NK-92 treated with Interleukin-12 subunit alpha and Interleukin-12 subunit beta, amount 100 ng/mL, for 24 hours (cell line): ENCODE measurements at places on chromosomes 12 and 14.

GRCh38 chr14:96757456-96757855 lies 39.7 kb upstream of the VRK1 start:
- no peak for DNase-seq

GRCh38 chr12:6552140-6552551 lies 3.7 kb downstream of the IFFO1 start:
- no peak for DNase-seq

GRCh38 chr14:74616507-74616906 lies 4.5 kb upstream of the LTBP2 start:
- DNase-seq = peak; percentile 13

DNA sequence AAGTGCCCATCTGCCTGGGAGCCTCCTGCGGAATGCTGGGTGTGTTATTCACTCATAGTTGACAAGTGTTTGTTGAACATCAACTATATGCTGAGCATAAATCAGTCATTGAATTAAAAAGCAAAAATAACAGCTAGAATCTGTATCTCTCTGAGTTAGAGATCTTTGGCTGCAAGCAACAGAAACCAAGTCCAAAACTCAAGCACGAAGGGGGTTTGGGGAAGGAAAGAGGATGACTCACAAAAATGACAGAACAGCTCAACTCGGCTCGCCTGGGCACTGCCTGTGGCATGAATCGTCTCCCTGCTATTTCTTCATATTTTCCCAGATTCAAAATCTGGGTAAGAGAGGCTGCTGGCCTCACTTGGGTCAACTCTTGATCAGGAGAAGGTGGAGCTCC lies 72.6 kb upstream of the NCOR2 start:
- no peak for DNase-seq

GRCh38 chr14:22966783-22967269 lies 9.9 kb upstream of the HAUS4 start:
- DNase-seq = no peak

- DNase-seq = peak; percentile 67
Measured at GRCh38 chr12:53207042-53207441, at the start of gene ITGB7. Gene ITGB7 (minus strand): TSS chr12:53207251. CDS start chr12:53200443, 6,808 bp downstream.

GRCh38 chr14:33948145-33948868 lies 2.6 kb downstream of the EGLN3 start:
- no peak for DNase-seq

DNA sequence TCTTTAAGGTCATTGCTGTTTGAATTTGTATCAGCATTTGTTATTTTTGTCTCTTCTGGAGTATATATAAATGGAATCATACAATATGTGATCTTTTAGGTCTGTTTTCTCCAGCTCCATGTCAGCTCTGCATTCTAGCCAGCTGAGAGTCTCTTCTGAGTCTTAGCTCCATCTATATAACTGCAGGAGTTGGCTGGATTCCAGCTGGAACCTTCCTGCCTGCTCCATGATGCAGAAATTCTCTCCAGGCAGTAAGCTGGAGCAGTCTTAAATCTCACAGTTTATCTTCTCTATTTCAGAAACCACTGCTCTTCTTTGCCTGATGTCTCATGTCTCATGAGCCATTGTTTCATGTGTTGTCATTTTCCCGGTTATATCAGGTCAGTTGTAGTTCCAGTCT lies 827.6 kb downstream of the NRXN3 start:
- DNase-seq = no peak

DNA sequence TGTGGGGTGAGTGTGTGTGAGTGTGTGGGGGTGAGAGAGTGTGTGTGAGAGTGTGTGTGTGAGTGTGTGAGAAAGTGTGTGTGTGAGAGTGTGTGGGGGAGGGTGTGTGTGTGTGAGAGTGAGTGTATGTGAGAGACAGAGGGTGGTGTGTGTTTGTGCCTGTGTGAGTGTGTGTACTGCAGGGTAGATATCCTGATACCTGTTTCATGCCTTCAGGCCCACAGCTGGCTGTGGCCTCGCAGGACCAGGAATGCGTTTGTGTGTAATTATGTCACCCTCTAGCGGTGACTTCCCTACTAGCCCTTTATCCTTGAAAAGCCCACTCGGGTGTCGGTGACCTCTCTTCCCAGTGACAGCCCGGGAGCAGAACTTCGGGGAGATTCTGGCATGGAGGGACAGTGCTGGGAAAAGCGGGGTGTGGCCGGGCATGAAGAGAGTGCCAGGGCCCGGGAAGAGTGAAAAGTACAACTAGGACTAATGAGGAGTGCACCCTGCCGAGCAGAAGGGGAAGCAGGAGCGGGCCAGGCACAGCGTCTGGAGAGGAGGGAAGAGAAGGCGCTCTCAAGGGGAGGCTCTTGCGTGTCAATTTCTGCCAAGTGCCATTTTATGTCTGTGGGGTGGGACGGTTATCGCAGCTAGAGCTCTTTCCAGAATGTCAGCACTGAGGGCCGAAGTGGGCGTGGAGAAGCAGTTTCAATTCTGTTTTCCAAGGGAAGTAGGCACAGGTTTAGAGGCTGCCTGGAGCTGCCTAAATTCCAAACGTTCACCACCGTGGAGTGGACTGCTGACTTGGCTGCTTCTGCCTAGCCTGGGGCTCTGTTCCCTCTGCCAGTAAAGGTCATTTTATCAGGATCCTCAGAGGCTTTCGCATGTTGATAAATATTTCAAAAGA lies 11.0 kb upstream of the FBXL14 start:
- no peak for DNase-seq

DNA sequence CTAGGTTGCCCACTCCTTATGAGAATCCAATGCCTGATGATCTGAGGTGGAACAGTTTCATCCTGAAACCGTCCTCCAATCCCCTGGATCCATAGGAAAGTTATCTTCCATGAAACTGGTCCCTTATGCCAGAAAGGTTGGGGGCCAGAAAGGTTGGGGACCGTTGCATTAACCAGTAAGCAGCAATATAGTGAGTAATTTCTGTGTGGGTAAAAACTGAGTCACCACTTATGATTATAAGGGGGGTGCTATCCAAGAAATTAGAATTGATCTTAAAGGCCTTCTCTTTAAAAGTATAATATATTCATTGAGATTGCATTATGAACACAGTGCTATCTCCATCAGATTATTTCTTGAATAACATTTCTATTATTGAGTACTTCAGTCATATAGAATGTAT lies 97.2 kb downstream of the PCNX1 start:
- DNase-seq = no peak

DNA sequence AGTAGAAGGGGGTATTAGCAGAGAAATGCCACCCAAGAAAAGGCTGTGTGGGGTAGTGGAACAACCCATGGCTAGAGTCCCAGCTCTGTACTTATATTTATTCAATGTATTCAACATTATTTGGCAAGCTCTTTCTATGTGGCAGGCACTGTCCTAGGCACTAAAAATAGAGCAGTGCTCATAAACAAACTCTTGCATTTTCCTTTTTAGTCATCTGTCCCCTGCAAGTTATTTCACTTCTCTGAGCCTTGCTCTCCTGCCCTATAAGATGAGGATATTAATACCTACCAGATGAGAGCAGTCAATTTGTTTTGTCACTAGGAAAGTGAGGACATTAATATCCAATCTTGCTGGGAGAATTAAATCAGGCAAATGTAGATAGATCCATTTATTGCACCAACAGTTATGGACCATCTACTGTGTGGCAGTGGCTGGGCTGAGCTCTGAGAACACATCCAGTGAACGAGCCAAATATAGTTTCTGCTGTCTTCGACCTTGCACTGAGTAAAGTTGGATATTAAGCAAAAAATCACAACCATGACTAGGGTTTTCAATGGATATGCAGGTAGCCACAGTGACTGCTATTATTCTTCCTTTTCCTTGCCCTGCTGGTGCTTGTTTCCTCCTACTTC lies 314.3 kb upstream of the TBX3 start:
- DNase-seq = no peak

- no peak for DNase-seq
Measured at GRCh38 chr12:68673788-68674187, 13.0 kb upstream of the NUP107 start.

DNA sequence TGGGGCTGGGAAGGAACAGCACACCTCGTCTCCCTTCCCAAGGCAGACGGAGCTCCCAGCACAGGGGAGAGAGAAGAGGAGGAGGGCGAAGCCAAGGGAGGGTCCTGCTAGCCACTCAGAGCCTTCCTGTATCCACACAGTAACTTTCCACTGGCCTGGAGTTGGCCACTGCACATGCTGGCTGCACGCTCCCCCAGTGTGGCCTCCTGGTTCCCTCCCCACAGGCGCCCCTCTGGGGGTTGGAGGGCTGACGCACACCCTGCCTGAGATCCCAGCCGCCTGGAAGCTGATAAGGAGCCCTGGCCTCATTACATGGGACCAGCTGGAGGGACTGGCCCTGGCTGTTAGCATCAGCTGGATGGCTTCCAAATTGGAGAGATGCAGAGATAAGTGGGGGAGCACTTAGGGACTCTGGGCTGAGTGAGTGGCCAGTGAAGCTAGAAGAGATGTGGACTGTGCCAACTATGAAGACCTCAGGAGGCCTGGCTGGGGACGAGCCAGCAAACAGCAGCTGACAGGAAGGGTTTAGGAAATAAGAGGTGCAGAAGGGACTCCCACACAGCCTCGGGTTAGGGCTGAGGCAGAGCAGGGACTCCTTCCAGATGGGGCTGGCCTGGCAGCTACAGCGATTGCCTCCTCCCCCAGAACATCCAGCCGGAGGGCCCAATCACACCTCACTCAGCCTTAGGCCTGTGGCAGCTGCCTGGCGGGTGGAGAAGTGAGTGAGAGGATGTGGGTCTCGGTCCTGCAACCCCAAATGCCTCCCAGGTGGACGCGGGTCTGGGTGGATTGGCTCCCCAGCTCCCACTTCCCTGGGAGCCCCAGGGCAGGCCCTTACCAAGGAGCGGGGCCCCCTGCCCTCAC lies 26.3 kb upstream of the BCDIN3D start:
- no peak for DNase-seq

DNA sequence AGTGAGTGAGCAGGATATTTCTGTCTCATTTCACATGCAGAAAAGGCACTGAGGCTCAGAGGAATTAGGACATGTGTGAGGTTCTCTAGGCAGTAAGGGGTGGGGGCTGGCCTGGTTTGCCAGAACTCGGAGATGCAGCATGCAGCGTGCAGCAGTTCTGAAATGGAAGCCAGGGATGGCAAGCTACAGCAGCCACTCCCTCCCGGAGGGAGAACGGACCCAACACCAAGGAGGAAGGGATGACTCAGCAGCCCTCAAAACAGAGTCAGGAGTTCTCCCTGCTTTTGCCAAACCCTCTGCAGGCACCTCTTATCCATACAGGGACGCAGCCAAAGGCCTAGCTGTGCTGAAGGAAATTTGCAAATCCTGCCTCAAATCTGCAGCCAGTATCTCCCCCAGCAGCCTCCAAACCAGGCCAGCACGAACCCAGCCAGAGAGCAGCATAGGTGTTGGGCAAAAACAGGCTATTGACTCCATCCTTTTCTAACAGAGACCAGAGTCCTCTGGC lies 10.3 kb upstream of the SERPINA3 start:
- DNase-seq = no peak

GRCh38 chr14:100729982-100730381 lies 3.3 kb downstream of the DLK1 start:
- DNase-seq = no peak

DNA sequence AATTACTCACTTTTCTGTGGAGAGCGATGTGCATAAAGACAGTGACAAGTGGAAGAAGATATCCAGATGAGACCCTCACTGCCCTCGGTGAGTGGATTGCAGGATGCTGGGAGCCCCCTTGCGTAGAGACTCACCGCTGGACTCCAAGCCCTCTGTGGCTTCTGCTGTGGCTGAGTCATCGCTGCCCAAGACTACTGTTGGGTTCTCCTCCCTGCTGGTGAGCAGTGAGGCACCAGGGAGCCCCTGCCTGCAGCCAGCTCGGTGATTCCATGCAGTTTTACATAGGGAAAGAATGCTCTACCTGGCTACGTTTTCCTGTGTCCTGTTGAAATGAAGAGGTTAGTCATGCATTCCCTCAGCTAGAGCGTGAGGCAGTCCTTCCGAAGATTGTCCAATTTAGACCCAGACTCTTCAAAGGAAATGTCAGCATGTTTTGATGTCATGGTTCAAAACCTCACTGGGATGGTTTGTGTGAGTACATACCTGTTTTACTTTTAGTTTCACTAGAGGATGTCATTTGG lies 28.2 kb downstream of the TRAF3 start:
- peak; percentile 41 for DNase-seq
